CD4-positive, CD25-positive, alpha-beta regulatory T cell (primary cell): ENCODE measurements at places on chromosomes 16 and 17. TPM values are rescaled to one million over a fixed set of nuclear protein-coding genes. Genes with fewer than 3 reads are reported as not detected.

The TP53TG3B gene
- polyA plus RNA-seq = not detected

The PEMT gene
- 23.8 TPM for polyA plus RNA-seq

The TOM1L2 gene
- polyA plus RNA-seq = 6.7 TPM

The ATP6V0D1 gene
- polyA plus RNA-seq = 127 TPM

The NLK gene
- 2.3 TPM for polyA plus RNA-seq

The CACNG5 gene
- polyA plus RNA-seq = not detected

- H3K27ac ChIP-seq = no peak overlapping the region
- DNase-seq = no peak
- no peaks in the 10 kb centered on the region for H3K4me1 ChIP-seq
Measured at GRCh38 chr16:74748616-74749026, 26.0 kb downstream of the FA2H start.

GRCh38 chr17:42541041-42541833, 5.2 kb downstream of the NAGLU start:
- no peaks in the 10 kb centered on the region for H3K36me3 ChIP-seq
- no peak for DNase-seq
- no peak overlapping the region for H3K4me3 ChIP-seq
- peaks cover 20% of the 10 kb centered on the region for H3K4me1 ChIP-seq
- no peak overlapping the region for H3K27ac ChIP-seq

GRCh38 chr17:27504188-27504995, 48.1 kb downstream of the KSR1 start:
- H3K4me1 ChIP-seq = no peaks in the 10 kb centered on the region
- H3K4me3 ChIP-seq = no peak overlapping the region
- H3K27me3 ChIP-seq = no peaks in the 10 kb centered on the region
- no peak for DNase-seq

- H3K27me3 ChIP-seq = no peaks in the 10 kb centered on the region
- H3K36me3 ChIP-seq = no peaks in the 10 kb centered on the region
- no peak for DNase-seq
- H3K27ac ChIP-seq = no peak overlapping the region
- no peak overlapping the region for H3K4me3 ChIP-seq
Measured at GRCh38 chr17:38439436-38439835, 11.2 kb downstream of the ARHGAP23 start.

DNA sequence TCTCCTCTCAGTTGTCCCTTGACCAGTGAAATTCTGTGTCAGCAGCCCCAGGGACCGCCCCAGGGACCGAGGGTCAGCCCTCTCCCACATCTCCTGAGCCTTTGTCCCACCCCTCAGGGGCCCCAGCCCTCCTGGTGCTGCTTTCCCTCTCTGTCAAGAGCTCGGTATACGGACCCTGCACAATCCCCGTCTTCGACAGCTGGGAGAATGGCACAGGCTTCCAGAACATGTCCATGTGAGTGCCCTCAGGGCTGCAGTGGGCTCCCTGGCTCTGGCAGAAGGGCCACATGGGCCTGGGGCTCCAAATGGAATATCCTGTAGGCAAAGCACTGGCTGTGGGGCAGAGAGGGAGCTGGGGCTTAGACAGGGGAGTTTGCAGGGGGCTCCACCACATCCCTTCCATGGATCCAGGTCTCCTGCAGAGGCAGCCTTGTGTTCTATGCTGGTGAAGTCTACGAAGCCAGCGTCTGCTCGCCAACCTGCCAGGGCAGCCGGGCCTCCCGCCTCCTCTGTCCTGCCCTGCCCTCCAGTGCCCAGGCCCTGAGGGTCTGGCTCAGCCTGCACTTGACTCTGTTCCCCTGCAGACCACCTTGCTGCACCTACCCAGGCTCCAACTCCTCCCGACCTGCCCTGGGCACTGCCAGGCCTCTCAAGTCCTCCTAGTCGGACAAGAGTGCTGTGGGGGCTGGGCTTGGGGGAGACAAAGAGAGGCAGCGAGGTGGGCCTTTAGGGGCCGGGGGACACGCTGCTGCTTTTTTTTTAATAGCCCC, 28.0 kb downstream of the ADGRG5 start:
- DNase-seq = no peak
- H3K27me3 ChIP-seq = no peaks in the 10 kb centered on the region
- no peaks in the 10 kb centered on the region for H3K4me1 ChIP-seq
- H3K27ac ChIP-seq = no peak overlapping the region

DNA sequence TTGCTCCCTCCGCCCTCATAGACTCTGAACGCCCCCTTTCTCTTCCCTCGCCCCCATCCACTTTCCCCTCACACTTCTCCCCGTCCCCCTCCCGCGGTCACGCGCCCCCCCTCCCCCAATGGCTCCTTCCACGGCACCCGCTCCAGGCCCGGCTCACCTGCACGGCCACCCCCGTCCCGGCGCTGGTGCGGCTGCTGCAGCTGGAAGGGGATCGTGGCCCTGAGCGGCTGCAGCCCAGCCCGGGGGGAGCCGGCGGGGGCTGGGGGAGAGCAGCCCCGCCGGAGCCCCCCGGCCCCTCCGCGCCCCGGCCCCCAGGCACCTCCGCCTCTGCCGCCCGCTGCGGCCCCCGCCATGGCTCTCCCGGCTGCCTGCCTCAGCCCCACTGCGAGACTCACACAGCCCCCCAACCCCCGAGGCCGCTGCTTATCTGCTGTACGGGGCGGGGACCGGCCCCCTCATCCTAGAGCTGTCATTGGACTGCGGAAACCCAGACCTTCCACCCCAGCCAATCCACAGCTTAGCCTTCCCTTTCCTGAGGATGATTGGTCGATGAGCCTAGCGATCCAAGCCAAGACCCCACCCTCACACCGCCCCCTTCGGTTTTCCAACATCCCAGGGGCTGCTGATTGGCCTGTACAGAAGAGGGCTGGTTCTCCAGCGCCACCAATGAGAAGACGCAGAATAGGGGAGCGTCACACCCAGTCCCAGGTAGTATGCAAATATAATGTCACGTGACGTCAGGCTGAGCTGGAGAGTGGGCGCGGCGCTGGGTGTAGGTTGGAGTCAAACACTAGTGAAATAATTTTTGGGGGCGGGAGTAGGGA, at the start of gene FAM117A:
Gene FAM117A (minus strand): TSS at position 397 of the 824 bp plus-strand sequence. CDS start 44 bp downstream, at position 353.
- no peaks in the 10 kb centered on the region for H3K27me3 ChIP-seq
- H3K27ac ChIP-seq = peak within 1 kb of the TSS; percentile 77
- DNase-seq = peak; percentile 99

- peaks cover 44% of the 10 kb centered on the region for H3K36me3 ChIP-seq
- no peak overlapping the region for H3K4me3 ChIP-seq
- no peak for DNase-seq
Measured at GRCh38 chr17:44892250-44892649, 7.0 kb downstream of the EFTUD2 start.

GRCh38 chr17:6070913-6071511, 833 bp downstream of the WSCD1 start:
- H3K36me3 ChIP-seq = no peaks in the 10 kb centered on the region
- H3K27me3 ChIP-seq = peaks cover 12% of the 10 kb centered on the region
- no peak overlapping the region for H3K4me3 ChIP-seq
- no peak for DNase-seq

GRCh38 chr16:22623351-22623781, 112.7 kb downstream of the NPIPB5 start:
- H3K4me1 ChIP-seq = no peaks in the 10 kb centered on the region
- no peak overlapping the region for H3K27ac ChIP-seq
- H3K36me3 ChIP-seq = no peaks in the 10 kb centered on the region
- H3K4me3 ChIP-seq = no peak overlapping the region
- DNase-seq = no peak
- peaks cover 7% of the 10 kb centered on the region for H3K27me3 ChIP-seq

DNA sequence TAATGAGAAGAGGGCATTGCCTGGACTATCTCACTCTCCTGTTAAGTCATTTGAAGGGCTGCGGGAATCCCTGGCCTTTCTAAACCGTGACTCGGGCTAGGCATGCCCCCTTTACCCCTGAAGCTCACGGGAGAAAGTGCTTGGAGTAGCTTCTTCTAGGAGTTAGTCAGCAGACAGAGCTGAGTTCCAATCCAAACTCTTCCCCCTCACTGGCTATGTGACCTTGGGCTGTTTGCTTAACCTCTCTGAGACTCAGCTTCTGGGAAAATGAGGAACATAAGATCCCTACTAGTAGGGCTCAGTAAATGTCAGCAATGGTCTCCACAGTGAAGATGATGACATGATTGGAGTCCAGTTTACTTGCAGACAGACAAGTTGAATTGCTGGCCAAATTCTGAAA, 5.7 kb upstream of the B9D1 start:
- no peaks in the 10 kb centered on the region for H3K27me3 ChIP-seq
- H3K36me3 ChIP-seq = no peaks in the 10 kb centered on the region
- peaks cover 37% of the 10 kb centered on the region for H3K4me1 ChIP-seq
- no peak overlapping the region for H3K4me3 ChIP-seq

DNA sequence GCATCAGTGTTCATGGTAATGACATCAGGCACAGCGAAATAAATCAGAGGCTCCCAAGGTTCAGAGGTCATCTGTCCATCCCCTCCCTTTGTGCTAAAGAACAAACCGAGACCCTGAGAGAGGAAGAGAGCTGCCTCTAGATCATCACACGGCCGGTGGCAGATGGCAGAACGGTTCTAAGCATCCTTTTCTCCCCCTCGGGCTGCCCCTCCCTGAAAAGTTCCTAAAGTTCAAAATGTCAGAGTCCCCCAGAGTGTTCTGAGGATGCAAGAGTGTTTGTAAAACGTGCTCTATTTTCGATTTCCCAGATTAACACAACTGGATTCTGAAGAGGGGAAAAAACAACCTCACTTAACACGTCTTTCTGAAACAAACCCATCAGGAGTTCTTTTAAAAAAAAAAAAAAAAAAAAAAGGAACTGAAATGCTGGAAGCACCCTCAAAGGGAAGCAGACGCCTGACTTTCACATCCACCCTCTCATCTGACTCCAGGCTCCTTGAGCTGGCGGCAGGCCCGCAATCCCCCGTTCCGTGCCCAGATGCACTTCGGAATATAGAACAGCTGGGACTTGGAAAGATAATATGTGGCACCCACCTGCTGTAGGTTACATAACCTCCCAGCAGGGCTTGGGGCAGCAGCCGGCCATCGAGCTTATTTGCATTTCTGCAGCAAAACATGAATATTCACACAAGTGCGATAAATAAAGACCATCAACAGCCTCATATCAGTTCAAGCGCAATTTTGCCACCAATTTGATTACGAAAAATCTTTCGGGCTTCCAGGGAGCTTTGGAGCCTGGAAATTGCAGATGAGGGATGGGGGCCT, 115.5 kb upstream of the SMURF2 start:
- no peak overlapping the region for H3K4me3 ChIP-seq
- no peaks in the 10 kb centered on the region for H3K27me3 ChIP-seq
- DNase-seq = no peak
- H3K36me3 ChIP-seq = no peaks in the 10 kb centered on the region
- peaks cover 45% of the 10 kb centered on the region for H3K4me1 ChIP-seq
- no peak overlapping the region for H3K27ac ChIP-seq

- H3K4me3 ChIP-seq = no peak overlapping the region
- no peaks in the 10 kb centered on the region for H3K27me3 ChIP-seq
- DNase-seq = no peak
- H3K4me1 ChIP-seq = no peaks in the 10 kb centered on the region
- H3K36me3 ChIP-seq = no peaks in the 10 kb centered on the region
Measured at GRCh38 chr17:10724546-10725195, 5.2 kb downstream of the TMEM220 start.

DNA sequence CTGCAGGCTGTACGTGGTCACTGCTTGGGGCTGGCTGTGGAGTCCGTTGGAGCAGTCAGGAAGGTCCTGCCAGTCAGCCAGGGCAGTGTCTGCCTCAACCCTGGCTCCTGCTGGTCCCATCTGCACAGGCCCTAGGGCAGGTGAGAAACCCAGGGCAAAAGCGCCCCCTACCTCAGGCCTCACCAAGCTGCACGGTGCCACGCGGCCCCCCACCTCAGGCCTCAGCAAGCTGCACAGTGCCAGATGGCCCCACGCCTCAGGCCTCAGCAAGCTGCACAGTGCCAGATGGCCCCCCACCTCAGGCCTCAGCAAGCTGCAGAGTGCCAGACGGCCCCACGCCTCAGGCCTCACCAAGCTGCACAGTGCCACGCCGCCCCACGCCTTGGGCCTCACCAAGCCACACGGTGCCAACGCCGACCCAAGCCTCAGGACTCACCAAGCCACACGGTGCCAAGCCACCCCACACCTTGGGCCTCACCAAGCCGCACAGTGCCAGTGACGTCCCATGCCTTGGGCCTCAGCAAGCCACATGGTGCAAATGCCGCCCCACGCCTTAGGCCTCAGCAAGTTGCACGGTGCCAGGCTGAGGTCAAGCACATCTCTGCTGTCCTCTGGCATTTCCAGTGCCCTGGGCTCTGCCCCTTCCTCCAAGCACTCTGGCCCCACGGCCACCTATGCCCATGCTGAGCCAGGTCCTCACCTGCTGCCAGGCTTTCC, 5.5 kb downstream of the TMEM204 start:
- no peak overlapping the region for H3K27ac ChIP-seq
- peaks cover 59% of the 10 kb centered on the region for H3K4me1 ChIP-seq
- no peak overlapping the region for H3K4me3 ChIP-seq
- no peak for DNase-seq
- H3K27me3 ChIP-seq = no peaks in the 10 kb centered on the region
- H3K36me3 ChIP-seq = peaks cover 47% of the 10 kb centered on the region

- H3K27me3 ChIP-seq = no peaks in the 10 kb centered on the region
- no peaks in the 10 kb centered on the region for H3K36me3 ChIP-seq
- no peak for DNase-seq
- H3K4me3 ChIP-seq = no peak overlapping the region
- no peaks in the 10 kb centered on the region for H3K4me1 ChIP-seq
Measured at GRCh38 chr17:3167574-3167973, 29.7 kb upstream of the OR1A2 start.

- peaks cover 41% of the 10 kb centered on the region for H3K4me1 ChIP-seq
- DNase-seq = peak; percentile 80
- peak overlapping the region; percentile 91 for H3K27ac ChIP-seq
- H3K36me3 ChIP-seq = no peaks in the 10 kb centered on the region
Measured at GRCh38 chr16:11251525-11252481, 4.2 kb downstream of the SOCS1 start.

GRCh38 chr16:67858500-67858899, 11.0 kb upstream of the CENPT start:
- H3K4me3 ChIP-seq = no peak overlapping the region
- H3K36me3 ChIP-seq = no peaks in the 10 kb centered on the region
- no peak overlapping the region for H3K27ac ChIP-seq
- DNase-seq = no peak
- no peaks in the 10 kb centered on the region for H3K27me3 ChIP-seq
